ENCODE measurements at places on chromosomes 11 and 22. TPM values are rescaled to one million over a fixed set of nuclear protein-coding genes. Genes with fewer than 3 reads are reported as not detected.
A peak's percentile ranks its signal among the peaks of the same experiment; 100 is the strongest.

GRCh38 chr11:129416080-129416820 is 40.6 kb downstream of the BARX2 start:
- DNase-seq, result no peak

DNA sequence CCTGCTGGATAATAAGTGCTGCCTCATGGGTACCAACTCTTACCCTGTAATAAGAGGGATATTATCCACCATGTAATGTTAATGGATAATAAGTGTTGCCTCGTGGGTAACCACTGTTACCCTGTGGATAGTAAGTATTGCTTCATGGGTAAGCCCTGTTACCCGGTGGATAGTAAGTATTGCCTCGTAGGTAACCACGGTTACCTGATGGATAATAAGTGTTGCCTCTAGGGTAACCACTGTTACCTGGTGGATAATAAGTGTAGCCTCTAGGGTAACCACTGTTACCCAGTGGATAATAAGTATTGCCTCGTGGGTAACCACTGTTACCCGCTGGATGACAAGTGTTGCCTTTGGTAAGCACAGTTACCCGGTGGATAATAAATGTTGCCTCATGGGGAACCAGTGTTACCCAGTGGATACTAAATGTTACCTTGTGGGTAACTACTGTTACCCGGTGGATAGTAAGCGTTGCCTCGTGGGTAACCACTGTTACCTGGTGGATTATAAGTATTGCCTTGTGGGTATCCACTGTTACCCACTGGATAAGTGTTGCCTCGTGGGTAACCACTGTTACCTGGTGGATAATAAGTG is 18.6 kb upstream of the NXPE4 start:
- DNase-seq, result no peak

DNA sequence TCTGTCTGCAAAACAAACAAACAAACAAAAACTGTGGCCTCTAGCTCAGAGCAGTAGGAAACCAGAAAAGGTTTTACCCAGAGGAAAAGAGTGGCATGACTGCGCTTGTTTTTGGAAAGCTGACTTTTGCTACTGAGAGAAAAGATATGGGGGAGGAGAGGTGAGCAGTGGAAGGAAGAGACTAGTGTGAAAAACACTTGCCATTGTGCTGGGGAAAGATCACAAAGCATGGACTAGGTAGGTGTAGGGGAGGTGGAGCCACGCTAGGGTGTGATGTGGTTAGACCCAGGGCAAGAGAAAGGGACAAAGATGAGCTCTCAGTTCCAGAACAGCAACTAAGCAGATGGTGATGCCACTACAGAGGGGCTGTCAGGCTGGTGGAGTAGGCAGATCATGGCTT is 319.2 kb downstream of the LARGE1 start:
- DNase-seq, result no peak

KRTAP5-8 gene
- not detected for total RNA-seq

GRCh38 chr11:120630122-120630521 is 118.6 kb downstream of the GRIK4 start:
- no peak for DNase-seq

GRCh38 chr22:39003165-39003638 is 10.9 kb upstream of the APOBEC3C start:
- DNase-seq, result peak; percentile 87

APOL4 gene
- total RNA-seq, result not detected

DNA sequence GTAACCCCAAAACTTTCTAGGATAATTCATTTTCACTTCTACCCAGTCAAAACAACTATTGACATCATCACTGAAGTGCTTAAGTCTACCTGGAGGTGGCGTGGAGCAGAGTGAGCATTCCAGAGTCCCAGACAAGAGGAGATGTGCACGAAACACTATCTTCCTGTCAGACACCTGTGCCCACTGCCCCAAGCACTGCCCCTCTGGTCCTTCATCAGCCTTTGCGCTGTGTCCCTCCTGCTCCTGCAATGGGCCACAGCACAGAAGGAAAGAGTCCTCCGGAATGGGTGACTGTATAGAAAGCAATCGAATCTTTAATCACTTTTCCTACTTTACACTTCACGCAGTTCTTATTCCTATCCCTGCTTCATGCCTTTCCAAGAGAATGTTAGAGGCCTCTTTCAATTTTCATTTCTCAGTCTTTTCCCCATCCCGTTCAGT is 512 bp upstream of the GRIA4 start:
- peak; percentile 57 for DNase-seq

ST14 gene
- 24.8 TPM for total RNA-seq

SLC22A25 gene
- not detected for total RNA-seq

HTR3B gene
- total RNA-seq, result not detected

GRCh38 chr11:117799634-117800033 is 2.6 kb upstream of the DSCAML1 start:
- no peak for DNase-seq

DNA sequence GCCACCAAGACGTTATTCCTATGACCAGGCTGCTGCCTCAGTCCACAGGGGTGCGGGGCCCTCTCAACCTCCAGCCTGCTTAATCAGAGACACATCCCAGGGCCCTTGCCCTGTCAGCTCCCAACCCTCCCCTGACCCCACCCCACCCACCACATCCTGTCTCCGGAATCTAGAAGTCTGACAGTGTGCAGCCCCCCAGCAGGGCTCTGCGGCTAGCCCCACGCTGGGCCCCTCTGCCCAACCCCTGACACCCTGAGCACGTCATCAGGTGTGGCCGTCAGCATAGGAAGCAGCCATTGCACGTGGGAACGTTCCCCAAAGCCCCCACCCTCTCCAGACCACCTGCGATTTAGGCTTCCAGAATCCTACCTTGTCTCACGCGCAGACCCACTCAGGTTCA is 34.3 kb upstream of the IGSF9B start:
- DNase-seq, result no peak

DNA sequence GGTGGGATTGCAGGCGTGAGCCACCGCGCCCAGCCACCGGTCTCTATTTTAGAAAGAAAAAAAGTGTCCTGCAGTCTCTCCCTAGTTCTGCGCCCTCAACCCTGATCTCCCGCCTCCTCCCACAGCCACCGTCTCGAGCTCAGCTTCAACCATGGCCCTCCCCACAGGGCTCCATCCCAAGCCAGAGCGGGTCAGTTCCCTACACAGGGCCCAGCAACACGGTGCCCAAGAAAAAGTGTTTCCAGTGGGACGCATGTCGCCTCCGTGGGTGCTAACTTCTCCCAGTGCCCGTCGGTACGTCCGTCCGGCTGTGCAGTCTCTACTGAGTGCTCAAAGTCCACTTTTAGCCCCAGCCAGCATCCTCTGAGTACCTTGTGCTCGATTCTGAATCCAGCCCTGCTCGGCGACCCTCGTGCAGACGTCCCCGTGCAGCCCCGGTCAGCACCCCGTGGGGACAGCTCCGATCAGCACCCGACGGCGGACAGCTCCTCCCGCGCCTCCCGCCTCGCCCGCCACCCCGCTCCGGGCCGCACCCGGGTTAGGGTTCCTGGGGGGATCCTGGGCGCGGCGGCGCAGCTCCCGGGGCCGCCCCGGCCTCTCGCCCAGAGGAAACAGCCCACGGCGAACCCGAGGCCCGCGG is 657 bp upstream of the MAPK8IP2 start:
- peak; percentile 9 for DNase-seq

SAA2 gene
- 12.2 TPM for total RNA-seq

GRCh38 chr11:19187833-19188258 is 13.9 kb downstream of the CSRP3 start:
- DNase-seq, result no peak

- DNase-seq, result no peak
Measured at GRCh38 chr11:45041596-45041995, 90.9 kb upstream of the TP53I11 start.

GRCh38 chr11:76186776-76187279 is 19.5 kb downstream of the WNT11 start:
- DNase-seq, result no peak

- DNase-seq, result no peak
Measured at GRCh38 chr11:22674470-22675439, 8.3 kb downstream of the GAS2 start.

PAK1 gene
- 25.5 TPM for total RNA-seq

SF3B2 gene
- 241 TPM for total RNA-seq

GRCh38 chr11:82195283-82195682 is 538.4 kb downstream of the FAM181B start:
- DNase-seq, result no peak

GRCh38 chr22:21947040-21948014 is 5.3 kb downstream of the PPM1F start:
- DNase-seq, result no peak

CREBZF gene
- 34.3 TPM for total RNA-seq

GRCh38 chr11:122556605-122557004 is 98.9 kb upstream of the UBASH3B start:
- no peak for DNase-seq

DLAT gene
- 43.3 TPM for total RNA-seq

DNA sequence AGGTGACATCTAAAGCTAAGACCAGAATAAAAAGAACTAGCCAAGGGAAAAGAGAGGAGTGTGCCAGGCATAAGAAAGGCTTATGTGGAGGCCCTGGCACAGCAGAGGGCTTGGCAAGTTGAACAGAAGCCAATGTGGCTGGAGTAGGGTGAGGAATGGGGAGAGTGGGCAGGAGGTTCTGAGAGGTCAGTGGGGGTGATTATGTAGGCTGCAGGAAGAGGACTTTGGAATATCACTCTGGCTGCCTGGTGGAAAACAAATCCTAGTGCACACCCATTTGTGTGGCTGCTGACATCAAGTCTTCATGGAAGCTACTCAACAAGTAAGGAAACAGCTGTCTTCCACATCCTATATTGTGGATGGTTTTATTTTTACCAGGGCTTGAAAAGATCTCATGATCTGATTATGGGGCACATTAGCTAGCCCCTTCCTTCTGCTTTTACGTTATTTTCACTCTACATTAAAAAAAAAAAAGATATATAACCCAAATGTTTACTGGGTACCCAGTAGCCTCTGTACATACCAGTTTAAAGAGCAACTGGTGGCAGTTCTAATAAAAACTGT is 3.4 kb downstream of the MRPL16 start:
- no peak for DNase-seq

DNA sequence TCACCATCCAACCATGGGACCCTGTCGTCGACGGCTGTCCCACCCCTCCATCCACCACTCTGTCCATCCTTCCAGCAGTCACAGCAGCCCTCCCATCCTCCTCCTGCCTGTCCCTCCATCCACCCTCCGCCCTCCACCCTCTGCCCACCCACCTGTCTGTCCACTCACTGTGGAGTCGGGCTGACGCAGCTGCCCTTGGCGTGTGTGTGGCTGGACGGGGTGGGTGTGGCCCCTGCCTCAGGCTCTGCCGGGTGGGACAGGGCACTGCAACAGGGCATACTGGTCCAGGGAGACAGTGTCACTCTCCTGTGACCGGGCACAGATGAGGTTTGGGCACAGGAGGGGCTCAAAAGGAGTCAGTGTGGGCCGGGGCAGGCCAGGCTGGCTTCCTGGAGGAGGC is 1.9 kb downstream of the PKP3 start:
- no peak for DNase-seq

GRCh38 chr11:110901441-110901840 is 189.2 kb upstream of the ARHGAP20 start:
- DNase-seq, result no peak

GRCh38 chr22:23000657-23001347 is 69.5 kb upstream of the GNAZ start:
- DNase-seq, result no peak

- DNase-seq, result no peak
Measured at GRCh38 chr11:20458905-20459632, 71.6 kb downstream of the PRMT3 start.

GRCh38 chr11:111282562-111283075 is 15.7 kb upstream of the POU2AF3 start:
- DNase-seq, result no peak

- DNase-seq, result peak; percentile 77
Measured at GRCh38 chr22:37186228-37186996, 1.6 kb downstream of the C1QTNF6 start.

CARD18 gene
- not detected for total RNA-seq

GRCh38 chr11:36509201-36509639 is 852 bp downstream of the TRAF6 start:
- DNase-seq, result peak; percentile 34

DNA sequence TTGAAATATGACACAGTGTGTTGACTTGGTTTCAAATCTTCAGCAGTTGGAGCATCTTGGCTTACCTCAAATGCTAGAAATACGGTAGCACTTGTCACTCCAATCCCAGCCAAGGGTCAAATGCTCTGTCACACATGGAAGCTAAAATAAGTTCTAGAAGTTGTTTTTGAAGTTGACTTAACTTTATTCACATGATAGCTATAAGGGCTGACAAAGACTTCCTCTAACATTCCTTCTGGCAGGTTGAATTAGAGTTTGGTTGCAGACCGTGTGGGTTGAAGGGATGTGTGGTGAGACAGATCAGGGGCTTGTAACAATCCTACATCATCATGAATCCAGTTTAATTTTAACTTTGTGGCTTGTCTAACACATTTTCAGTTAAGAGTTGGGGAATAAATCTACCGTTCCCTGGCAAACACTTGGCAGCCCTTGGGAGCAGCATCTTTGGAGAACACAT is 4.6 kb downstream of the SLN start:
- no peak for DNase-seq

DNA sequence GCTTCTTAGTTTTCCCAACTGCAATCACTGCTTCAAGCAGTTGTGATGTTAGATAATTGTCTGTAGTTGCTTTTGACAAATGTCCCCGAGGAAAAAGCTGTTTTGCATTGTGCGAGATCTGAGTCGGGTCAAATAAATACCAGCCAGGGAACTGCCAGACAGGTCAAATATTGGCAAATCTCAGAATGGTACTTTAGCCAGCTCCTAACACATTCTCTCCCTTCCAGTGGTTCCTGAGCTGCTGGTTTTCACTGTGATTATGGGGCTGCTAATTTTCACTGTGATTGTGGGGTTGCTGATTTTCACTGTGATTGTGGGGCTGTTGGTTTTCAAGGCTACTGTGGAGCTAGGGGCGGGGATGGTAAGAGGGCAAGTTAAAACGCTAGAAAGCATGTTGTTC is 14.3 kb downstream of the RASSF10 start:
- no peak for DNase-seq

DNA sequence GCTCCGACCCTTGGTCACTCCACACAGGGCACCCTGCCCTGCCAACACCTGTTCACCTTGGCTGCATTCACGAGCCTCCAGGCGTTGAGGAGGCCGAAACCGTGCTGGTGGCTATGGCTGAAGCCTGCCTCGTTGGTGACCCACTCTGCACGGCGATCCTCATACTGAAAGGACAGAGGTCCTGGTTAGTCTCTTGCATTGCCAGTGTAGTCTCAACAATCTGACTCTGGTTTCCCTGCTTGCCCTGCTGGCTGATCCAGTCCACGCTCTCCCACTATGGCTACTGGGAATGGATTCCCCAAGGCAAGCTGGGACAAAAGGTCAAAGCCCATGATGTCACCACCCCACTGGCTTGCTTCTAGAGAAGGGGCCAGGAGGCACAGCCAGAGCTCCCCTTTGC is 12.9 kb downstream of the PCSK7 start:
- no peak for DNase-seq

DNA sequence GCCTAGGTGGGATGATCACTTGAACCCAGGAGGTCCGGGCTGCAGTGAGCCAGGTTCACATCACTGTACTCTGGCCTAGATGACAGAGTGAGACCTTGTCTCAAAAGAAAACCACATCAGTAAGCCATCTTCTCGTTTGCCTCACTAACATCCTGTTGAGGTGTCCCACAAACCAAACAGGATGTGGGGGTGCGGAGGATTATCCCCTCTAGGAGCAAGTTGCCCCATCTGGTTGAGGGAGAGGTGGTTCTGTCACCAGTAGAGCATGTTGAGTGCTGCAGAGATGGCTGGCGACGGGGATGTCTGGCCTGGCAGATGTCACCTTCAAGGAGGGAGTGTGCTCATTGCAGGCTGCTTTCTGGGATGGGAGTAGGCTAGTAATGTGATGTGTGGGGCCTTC is 72.4 kb downstream of the ZNRF3 start:
- DNase-seq, result no peak

Data from MCF 10A (cell line).